Epithelial cell of proximal tubule (primary cell): ENCODE measurements at places on chromosomes 1 and 21. TPM values are rescaled to one million over a fixed set of nuclear protein-coding genes. Genes with fewer than 3 reads are reported as not detected.

The LCE2B gene
- not detected in 2 replicates for total RNA-seq

The NECAP2 gene
- 118 and 131 TPM in 2 replicates for total RNA-seq

The PLEKHG5 gene
- total RNA-seq: 17.4 and 23.3 TPM in 2 replicates

The TMEM61 gene
- total RNA-seq: 0.14 TPM in 1 of 2 replicates, not detected in the other

The CRYBG2 gene
- total RNA-seq: 2.8 and 9.3 TPM in 2 replicates

The OLIG2 gene
- total RNA-seq: not detected in 2 replicates

The PALMD gene
- 1.4 TPM in 1 of 2 replicates, not detected in the other for total RNA-seq

The NLRP3 gene
- 7.4 and 8.5 TPM in 2 replicates for total RNA-seq

The GPR25 gene
- 0.65 TPM in 1 of 2 replicates, not detected in the other for total RNA-seq

The MORC3 gene
- 16.5 and 24.4 TPM in 2 replicates for total RNA-seq

The OR2M3 gene
- total RNA-seq: not detected in 2 replicates

The RIMKLA gene
- total RNA-seq: 0.14 and 1.7 TPM in 2 replicates

The SPATA45 gene
- total RNA-seq: not detected in 2 replicates

The RGSL1 gene
- not detected in 2 replicates for total RNA-seq

The FCGR3B gene
- not detected in 2 replicates for total RNA-seq

The LCK gene
- 8.2 and 10.3 TPM in 2 replicates for total RNA-seq

The LGR6 gene
- under 0.01 TPM in 1 of 2 replicates, not detected in the other for total RNA-seq

The OR2T34 gene
- not detected in 2 replicates for total RNA-seq

The S100A7 gene
- total RNA-seq: not detected in 2 replicates
